Calu3 (cell line): ENCODE measurements at places on chromosomes 3 and 15. TPM values are rescaled to one million over a fixed set of nuclear protein-coding genes. Genes with fewer than 3 reads are reported as not detected.

DNA sequence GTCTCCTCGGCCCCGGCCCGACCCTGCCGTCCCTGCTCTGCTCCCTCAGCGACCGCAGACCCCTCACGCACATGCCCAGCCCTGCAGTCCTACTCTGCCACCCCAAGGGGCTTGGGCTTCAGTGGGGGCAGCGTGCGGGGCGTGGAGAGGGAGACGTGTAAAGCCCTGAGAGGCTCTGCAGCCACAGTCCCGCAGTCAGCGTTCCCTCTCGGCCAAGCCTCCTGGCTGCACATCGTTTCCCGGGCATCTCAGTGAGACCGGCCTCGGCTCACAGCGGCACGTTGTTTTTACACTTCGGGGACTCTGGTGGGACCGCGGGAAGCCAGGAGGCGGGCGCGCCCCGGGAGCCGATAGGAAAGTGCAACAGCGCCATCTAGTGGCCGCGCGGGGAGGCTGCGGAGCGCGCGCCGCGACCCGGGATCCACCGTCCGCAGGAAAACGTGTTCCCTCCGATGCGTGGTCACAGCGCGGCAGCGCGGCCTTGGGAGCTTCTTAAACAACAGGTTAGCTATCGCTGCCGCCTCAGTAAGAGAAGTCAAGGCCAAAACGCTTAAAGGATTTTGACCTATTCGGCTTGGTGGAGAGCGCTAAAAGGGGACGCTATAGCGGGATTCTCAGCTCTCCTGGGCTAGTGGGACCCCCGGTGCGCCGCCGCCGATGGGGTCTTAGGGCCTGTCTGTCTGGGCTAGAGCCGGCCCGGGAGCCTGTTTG, 226.8 kb upstream of the IGF1R start:
- DNase-seq = peak; percentile 80
- peaks cover 73% of the 10 kb centered on the region for H3K27me3 ChIP-seq
- no peak overlapping the region for H3K4me3 ChIP-seq
- H3K36me3 ChIP-seq = no peaks in the 10 kb centered on the region
- no peaks in the 10 kb centered on the region for H3K4me1 ChIP-seq

- H3K27ac ChIP-seq = no peak overlapping the region
- no peak overlapping the region for H3K4me3 ChIP-seq
- H3K36me3 ChIP-seq = peaks cover 20% of the 10 kb centered on the region
- H3K27me3 ChIP-seq = no peaks in the 10 kb centered on the region
- DNase-seq = no peak
Measured at GRCh38 chr15:37108381-37109167, 8.2 kb upstream of the MEIS2 start.

DNA sequence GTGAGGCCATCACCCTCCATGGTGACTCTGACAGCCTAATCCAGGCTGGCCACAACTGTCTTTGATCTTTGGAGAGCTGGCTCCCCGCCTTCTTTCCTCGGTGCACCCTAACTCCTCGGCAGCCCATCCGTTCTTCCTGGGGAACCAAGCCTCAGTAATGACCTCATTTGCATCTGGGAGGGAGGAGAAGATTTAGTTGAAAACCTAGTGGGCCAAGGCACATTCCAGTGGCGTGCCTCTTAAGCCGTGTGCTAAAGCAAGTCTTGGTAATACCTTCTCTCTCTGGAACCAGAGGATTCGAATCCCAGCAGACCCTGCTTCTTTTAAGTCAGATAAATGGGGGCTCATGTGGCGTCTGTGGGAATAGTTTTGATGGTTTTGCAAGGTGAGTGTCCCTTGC, 233.1 kb downstream of the EBLN2 start:
- H3K27me3 ChIP-seq = peaks cover 24% of the 10 kb centered on the region
- no peak overlapping the region for H3K4me3 ChIP-seq
- no peak for DNase-seq
- H3K36me3 ChIP-seq = no peaks in the 10 kb centered on the region
- H3K4me1 ChIP-seq = no peaks in the 10 kb centered on the region

SLC12A1 gene
- not detected in 2 replicates for total RNA-seq

GRCh38 chr3:414063-414462, 217.5 kb downstream of the CHL1 start:
- no peak overlapping the region for H3K4me3 ChIP-seq
- H3K27me3 ChIP-seq = no peaks in the 10 kb centered on the region
- no peaks in the 10 kb centered on the region for H3K4me1 ChIP-seq
- H3K36me3 ChIP-seq = no peaks in the 10 kb centered on the region
- no peak for DNase-seq
